ENCODE measurements at places on chromosomes 2 and 18.

GRCh38 chr18:48475635-48476549, 62.9 kb upstream of the CTIF start:
- no peak for DNase-seq

DNA sequence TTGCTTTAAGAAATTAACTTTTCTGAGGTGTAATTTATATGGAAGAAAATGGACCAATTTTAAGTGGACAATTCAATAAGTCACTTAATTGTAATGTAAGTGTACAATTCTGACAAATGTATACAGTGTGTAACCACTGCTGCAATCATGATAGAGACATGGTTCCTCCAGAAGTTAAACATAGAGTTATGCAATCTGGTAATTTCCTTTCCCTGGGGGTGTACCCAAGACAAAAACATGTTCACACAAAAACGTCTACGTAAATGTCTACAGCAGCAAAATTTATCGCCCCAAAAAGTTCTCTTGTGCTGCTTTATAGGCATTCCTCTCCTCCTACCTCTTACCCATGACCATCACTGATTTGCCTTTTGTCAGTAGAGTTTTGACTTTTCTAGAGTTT, 141.5 kb downstream of the AQP4 start:
- DNase-seq, result no peak

GRCh38 chr2:128389388-128390086, 70.9 kb upstream of the HS6ST1 start:
- DNase-seq, result peak; percentile 53

DNA sequence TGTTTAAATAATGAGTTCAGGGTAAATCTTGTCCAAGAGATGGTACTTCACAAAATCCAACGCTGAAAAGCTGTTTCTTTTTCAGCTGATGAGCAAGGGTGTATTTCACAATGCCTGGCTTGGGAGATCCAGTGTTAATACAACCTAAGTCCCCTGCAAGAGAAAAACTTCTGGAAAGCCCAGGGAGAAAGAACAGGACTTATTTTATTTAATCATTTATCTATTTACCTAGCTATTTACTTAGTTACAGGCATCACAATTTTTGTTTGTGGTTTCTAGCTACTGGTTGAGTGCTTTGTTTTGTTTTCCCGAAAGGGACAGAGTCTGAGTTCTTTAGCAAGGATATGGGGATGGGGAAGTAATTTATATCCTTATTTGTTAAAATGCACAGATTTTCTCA, 598.2 kb upstream of the SYT4 start:
- no peak for DNase-seq

- DNase-seq, result no peak
Measured at GRCh38 chr2:229524799-229525198, 189.6 kb downstream of the DNER start.

DNA sequence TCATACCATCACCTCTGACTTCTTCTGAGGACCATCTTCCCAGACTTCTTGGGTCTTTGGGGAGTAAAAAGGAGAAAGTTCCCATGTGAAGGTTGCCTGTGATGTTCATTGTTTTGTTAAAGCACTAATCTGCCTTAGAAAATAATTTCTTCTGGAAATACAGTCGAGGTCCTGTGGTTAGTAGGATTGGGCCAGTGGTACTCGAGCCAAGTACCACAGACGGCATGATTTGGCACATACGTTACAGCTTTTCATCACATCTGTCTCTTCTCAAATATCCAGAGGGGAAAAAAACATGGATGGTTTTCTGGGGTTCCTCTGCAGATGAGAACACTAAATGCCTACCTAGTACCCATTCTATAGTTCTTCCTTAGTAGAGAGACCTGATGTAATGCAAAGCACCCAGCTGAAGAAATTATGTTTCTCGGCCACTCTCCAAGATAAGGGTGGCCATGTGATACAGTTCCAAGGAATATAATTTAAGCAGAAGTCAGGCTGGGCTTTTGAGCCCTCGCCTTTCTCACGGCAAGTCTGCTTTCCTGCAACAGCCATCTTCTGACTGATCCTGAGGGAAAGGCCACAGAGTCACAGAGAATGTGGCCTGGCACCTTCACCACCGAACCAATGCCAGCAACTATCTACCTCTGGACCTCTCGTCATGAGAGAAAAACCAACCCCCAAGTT, 161.0 kb downstream of the RNF152 start:
- DNase-seq, result no peak

DNA sequence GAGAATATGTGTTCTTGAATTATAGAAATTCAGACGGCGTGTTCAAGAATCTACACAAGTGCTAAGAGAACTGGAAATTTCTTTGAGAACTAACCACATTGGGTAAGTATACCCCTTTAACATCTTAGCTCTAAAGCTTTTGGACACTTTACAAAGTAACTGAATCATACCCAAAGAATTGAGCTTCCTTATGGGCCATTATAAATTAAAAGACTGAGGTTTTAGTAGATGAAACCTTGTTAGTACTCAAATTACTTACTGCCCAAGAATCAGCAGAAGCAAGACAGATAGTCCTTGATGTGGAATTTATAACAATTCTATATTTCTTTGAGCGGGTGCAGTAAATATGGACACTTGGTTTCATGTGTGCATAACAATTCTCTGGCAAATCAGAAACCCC, 168.3 kb downstream of the PRPF40A start:
- DNase-seq, result no peak

- no peak for DNase-seq
Measured at GRCh38 chr2:77009307-77009706, 512.9 kb downstream of the LRRTM4 start.

DNA sequence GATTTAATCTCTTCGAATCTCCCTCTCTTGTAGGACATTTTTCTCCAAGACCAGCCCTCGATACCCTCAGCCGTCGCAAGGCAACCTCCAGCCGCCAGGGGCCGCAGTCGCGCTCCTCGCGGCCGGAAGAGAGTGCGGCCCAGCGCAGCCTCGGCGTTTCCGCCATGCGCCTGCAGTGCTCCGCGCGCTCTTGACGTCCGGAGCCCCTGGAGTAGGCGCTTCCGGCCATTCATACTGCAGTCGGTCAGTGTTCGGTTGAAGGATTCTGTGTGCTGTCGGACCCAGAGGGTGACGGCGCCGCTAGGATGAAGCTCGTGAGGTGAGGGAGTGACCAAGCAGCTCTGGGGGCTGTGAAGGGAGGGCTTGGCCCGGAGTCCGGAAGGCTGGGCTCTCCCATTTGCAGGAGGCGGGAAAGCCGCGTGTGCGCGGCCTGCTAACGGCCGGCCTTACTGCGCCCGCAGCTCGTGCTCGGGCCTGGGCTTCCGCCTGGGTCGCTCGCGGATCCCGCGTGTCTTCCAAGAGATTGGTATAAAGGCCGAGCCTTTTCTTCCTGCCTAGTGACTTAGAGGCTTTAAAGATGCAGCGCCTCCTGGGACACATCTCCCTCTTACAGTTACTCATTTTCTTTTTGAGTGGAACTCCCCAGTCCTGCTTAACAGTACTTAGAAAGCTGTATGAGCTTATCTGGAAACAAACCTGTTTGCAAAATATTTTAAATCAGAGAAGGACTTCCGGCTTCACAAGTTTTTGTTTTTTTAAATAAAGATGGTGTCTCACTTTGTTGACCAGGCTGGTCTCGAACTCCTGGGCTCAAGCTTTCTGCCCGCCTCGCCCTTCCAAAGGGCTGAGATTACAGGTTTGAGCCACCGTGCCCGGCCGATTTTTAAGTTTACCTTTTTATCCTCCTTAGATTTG, at the start of gene SNRPD1:
TSS of gene SNRPD1 (plus strand) at position 190 of the 915 bp plus-strand sequence. CDS start at position 306, 116 bp downstream.
- DNase-seq, result peak; percentile 85

GRCh38 chr2:758073-758820, 81.0 kb upstream of the TMEM18 start:
- no peak for DNase-seq

- no peak for DNase-seq
Measured at GRCh38 chr2:177093371-177093770, 119.2 kb upstream of the HNRNPA3 start.

- peak; percentile 25 for DNase-seq
Measured at GRCh38 chr2:118817469-118817868, 30.0 kb downstream of the EN1 start.

DNA sequence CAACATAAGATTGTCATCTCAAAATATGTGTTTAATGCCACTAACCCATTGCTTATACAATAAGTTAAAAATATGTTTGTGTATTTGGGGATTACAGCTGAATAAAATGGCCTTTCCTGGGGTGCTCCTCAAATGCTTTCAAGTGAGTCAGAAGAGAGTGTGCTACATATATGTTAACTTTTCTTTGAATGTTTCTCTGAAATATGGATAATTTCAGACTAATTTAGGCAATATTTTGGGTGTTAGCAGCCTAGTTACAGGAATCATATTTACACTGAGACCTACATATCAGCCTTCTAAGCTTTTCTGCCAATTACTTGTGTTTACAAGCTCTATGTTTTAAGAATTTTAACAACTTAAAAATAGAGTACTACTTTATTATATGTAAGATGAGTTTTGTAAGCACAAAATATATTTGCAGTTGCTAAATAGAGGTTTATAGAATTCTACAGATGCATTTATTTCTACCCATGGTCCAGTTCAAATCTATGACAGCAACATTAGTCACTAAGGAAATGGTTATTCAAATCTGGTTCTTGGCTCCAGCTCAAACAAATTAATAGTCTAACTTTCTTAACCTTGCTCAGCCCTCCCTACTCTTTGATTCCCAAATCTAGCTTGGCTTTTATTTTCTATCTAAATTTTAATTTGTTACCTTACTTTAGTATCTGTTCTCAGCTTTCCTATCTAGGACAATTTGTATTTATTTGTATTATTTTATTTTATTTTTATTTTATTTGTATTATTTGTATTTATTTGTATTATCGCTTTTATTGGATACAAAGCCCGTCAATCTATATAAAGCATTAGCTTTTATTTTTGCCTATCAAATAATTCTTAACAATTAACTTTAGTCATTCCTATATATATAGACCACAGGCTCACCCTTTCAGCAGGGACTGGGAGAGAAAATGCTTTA, 48.9 kb downstream of the FSIP2 start:
- DNase-seq, result no peak

GRCh38 chr2:218861645-218862318, 2.2 kb downstream of the WNT6 start:
- DNase-seq, result peak; percentile 49

- no peak for DNase-seq
Measured at GRCh38 chr2:180630756-180631155, 349.6 kb upstream of the UBE2E3 start.

- DNase-seq, result no peak
Measured at GRCh38 chr18:59218018-59218417, 1.9 kb upstream of the GRP start.

GRCh38 chr2:162320864-162321517, 2.5 kb upstream of the IFIH1 start:
- no peak for DNase-seq

DNA sequence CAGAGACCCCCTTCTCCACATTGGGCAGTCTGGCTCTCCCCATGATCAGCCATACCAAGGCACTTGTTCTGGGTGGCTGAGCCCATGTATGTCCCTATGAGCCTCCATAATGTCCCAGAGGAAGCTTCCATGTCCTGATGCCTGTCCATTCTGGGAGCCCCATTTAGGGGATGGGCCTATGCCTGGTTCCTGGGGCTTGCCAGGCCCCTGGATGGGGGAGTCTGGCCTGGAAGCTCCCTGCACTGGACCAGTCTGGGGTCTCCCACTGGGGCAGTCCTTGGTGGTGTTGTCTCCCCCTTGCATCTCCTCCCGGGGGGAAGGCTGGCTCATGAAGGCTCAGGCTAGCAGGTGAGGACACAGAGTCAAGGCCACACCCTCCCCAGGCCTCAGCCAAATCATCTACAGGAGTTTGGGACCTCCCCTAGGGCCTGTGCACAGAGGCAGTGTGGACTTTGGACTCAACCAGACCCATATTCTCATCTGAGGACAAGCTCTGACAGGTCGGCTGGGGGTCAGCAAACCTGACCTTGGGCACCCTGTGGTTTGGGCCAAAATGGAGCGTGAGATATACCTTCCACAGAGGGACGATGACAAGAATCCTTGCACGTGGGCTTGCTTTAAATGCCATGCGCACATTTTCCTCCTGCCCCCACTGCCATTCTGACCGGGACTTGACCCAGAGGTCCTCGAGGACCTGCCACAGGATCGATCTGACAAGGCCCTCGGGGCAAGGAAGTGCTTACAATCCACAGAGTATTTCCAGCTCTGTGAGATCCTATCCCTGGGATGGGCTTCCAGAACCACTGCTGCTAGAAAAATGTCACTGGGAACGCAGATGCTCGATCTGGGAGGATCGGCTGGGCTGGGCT, 38.8 kb downstream of the INHBB start:
- DNase-seq, result peak; percentile 33

DNA sequence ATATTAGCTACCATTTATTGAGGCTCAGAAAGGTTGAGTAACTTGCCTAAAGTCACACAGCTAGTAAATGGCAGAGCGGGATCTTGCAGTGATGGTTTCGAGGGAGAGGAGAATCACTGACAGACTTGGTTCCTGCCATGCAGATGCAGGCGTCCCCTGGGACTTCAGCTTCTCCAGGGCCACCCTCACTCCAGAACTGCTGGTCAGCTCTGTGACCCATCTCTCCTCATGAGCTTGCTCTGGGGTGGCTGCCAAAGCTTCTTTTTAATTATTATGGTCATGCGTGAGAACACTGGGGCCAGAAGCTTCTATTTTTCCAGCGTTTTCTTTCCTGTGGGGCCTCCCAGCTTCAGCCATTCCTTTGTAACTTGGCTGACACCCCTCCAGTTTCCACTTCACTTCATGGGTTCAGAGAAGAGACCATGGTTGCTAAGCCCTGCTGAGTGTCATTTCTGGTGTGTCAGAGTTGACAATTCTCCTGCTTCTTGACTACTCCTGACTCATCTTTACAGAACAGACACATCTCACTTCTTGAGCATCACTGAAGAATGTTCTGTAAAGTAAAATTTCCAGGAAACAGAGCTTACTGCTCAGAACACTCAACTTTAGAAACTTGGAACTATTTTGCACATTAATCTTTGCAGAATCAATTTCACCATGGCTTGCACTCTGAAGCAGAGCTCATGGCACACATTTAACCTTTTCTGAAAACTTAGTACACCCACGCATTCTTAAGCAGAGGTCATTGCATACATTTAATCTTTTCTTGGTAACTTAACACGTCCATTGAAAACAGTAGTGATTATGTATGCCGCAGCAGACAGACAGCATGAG, 70.4 kb downstream of the IL1R2 start:
- peak; percentile 79 for DNase-seq

GRCh38 chr18:35220424-35220823, 20.4 kb upstream of the ZNF397 start:
- no peak for DNase-seq

DNA sequence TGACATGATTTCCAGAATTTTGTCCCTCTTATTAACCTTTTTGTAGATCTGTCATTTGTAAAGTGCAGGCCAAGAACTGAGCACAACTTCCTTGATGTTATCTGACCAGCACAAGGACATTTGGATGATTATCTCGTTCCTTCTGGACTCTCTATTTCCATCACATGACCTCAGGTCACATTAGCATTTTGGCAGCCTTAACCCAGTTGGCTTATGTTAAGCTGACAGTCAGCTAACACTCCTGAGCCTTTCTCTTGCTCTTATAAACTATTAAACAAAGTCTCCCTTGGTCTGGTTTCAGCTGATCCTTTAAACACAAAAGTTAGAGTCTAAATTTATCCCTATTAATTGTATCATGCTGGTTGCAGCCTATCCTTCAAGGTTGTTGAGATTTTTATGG, 167.2 kb upstream of the RBBP8 start:
- DNase-seq, result no peak

- no peak for DNase-seq
Measured at GRCh38 chr2:107553539-107553938, 273.2 kb upstream of the RGPD4 start.

- no peak for DNase-seq
Measured at GRCh38 chr2:174112073-174112472, 136.3 kb downstream of the OLA1 start.

- DNase-seq, result no peak
Measured at GRCh38 chr2:209473930-209474419, 50.1 kb downstream of the MAP2 start.

GRCh38 chr2:180699657-180700361, 280.6 kb upstream of the UBE2E3 start:
- no peak for DNase-seq

Data from suprapubic skin (tissue), 4 donors.